ENCODE measurements at places on chromosomes 11 and 22.
A peak's percentile ranks its signal among the peaks of the same experiment; 100 is the strongest.

DNA sequence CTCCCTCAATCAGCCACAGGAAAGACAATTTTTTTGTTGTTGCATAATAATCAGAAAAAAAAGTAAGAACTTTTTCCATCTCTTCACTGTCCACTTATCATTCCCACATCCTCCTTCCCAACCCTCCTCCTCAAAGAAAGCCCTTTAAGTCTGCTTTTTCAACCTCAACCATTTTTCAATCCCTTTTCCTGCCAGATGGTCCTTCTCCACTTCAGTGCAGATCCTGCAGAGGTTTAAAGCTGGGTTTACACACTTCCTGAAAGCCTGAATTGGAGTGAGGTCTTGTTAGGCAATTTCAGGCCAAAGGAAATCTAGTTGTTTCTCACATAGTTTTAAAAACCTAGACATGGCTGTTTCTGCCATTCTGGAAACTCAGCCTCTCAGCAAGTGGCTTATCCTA is 78.3 kb downstream of the RPL27A start:
- DNase-seq = no peak

DNA sequence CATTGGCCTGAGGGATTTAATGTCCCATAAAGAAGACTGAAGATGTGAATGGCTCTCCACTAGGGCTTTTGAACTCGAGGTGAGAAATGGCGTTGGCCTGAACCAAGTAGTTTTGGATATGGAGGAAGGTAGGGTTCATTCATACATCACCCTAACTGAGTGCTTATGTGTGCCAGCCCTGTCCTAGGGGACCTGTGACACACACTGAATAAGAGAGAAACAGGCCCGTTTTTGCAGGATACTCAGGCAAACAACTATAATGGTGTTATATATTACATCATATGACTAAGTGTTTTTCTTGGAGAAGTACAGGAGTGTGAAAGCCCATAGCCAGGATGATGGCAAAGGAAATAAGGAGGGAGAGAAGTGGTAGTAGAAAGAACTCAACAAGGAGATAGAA is 368.1 kb downstream of the TMEM135 start:
- no peak for DNase-seq

DNA sequence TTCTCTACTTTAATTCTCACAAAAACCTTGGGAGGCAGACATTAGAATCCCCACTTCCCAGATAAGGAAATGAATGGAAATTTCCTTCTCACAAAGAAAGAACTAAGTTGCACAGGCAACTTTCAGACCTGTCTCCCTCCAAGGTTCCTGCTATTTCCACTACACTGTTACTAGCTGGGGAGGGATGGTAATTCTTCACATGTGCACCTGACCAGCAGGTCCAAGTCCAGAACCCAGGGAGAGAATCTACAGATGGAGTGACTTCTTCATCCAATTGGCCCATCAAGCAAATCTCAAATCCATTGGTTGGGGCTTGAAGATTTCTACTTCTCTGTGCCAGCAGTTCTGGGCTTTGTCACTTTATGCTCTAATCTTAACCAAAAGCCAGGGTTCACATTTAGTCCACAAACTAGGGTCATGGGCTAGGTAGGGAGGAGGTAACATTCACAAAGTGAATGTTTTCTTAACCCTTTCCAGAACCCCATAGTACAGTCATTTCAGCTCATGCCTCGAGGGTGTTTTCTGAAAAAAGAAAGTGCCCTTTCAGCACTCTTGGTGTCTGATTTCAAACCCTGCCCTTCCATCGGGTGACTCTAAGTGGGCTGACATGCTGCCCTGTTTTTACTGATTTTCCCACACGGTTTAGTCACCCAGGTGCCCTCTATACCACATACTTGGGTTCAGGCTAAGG is 2.7 kb downstream of the POU2AF1 start:
- DNase-seq = no peak

DNA sequence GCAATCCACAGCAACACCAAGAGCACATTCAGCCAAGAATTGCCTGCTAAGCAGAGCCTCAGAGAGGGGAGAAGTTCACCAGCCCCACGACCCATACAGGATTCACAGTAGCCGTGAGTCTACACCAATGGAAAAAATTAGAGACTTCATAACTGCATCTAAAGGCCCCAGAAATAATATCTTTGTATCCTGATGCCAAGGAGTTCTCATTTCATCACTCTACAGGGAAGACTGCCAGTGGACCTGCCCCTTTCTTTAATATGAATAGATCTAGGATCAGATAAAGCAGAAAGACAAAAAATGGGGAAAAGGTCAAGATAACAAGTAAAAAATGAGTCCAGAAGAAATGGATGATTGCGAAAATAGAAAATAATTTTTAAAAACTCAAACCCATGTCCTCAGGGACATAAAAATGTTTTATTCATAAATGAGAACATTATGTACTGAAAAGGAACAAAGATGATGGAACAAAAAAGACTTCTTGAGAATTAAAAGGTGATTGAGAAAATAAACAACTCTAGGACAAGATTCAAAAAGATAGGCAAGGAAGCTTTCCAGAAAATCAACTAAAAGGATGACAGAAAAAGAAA is 9.5 kb downstream of the APOL3 start:
- no peak for DNase-seq

GRCh38 chr11:70467201-70468085 is 69.1 kb downstream of the CTTN start:
- peak; percentile 91 for DNase-seq

- no peak for DNase-seq
Observed at GRCh38 chr22:38077595-38077994, 6.4 kb downstream of the SLC16A8 start.

DNA sequence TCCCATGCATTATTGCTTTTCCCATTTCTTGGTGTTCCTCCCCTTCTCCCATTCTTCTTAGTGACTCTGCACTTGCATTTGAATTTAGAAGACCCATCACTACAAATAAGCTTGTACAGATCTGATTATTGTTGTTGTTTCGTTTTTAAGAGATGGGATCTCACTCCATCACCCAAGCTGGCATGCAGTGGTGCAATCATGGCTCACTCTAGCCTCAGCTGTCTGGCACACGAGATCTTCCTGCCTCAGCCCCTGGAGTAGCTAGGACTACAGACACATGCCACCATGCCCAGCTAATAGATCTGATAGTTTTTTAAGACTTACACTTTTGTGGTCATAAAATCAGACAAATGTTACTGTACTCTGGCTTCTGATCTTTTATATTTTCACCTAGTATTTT is 252.1 kb downstream of the DDX10 start:
- no peak for DNase-seq

- no peak for DNase-seq
Observed at GRCh38 chr11:15969701-15970329, 386.5 kb downstream of the SOX6 start.

- no peak for DNase-seq
Observed at GRCh38 chr22:36332623-36333332, 55.0 kb downstream of the MYH9 start.

DNA sequence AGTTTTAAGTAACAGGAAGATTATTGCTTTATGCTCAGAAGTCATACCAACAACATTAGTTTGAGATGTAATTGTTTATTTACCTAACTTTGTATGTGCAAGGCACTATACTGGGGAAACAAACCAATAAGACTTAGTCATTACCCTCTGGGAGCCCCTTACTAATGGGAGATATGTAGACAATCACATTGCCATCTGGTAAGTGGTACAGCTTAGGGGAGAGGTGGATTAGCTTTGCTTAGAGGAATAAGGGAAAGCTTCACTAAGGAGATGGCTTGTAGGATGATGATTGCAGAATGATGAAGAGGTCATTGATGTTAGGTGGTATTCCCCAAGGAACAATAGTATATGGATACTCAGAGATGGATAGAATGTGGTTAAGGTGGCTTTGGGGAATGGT is 17.5 kb downstream of the EMSY start:
- DNase-seq = no peak

DNA sequence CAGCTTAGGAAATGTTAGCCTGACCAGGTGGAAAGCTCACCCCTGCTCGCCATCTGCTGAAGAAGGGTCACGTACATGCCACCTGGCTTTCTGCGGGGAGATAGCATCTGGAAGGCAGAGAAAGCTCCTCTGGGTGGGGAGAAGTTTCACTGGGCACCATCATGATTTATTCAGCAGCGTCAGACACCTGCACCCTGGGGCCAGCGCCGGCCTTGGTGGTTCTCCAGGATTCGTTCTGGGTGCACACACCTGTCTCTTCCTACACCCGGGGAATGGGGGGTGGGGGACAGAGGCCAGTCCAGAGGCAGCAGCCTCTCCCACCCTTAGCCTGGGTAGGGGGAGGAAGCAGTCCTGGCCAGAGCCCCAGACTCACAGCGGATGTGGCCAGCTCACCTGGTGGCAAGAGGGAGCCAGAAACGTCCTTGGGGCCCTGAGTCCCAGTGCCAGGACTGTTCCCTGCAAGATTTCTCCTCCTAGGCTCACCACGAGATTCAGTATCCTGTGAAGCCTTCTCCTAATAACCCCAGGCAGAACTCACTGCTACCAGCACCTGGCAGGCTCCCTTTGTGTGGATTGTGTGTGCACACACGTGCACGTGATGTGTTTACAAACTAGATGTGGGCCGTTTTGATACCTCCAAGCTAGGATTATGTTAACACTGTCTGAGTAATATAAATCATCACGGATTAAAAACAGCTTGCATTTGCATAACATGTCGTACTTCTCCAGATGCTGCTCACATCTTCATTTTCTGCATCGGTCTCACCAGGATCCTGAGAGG is 17.3 kb upstream of the RASD2 start:
- no peak for DNase-seq

DNA sequence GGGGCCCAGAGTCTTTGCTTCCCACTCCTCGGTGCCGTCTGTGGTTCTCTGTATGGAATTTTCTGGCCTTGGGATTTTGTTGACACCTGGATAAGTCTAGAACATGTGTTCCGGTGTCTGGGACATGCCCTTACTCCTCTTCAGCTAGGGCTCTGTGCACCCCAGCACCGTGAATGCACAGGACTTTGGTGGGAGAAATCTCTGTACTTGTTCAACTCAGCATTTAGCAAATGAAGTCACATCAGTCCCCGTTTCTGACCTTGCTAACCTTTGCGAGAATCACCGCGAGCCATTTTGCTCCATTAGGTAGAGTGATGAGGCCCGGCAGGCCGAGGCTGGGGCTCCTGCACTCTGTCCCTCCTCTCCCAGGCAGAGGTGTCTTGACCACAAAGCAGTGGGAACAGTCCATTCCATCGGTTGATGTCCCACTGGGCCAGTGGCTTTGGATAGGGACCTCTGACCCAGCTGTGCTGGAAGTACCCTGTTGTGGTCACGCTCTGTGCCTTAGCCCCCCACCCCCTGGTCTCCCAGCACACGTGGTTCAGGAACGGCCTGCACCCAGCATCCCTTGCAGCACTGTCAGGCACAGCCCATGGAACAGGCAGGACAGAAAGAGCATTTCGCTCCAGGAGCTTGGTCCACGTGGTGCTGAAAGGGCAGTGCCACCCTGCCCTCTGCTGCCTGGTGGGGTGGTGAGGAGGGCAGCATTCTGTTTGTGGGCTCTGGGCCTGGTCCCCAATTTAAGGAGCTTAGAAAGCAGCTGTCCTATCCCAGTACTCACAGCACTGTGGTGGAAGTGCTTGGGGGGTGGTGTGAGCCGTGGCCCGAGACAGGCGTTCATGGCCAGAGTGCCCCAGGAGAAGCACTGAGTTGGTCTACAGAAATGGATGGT is 73.4 kb downstream of the MED15 start:
- no peak for DNase-seq

DNA sequence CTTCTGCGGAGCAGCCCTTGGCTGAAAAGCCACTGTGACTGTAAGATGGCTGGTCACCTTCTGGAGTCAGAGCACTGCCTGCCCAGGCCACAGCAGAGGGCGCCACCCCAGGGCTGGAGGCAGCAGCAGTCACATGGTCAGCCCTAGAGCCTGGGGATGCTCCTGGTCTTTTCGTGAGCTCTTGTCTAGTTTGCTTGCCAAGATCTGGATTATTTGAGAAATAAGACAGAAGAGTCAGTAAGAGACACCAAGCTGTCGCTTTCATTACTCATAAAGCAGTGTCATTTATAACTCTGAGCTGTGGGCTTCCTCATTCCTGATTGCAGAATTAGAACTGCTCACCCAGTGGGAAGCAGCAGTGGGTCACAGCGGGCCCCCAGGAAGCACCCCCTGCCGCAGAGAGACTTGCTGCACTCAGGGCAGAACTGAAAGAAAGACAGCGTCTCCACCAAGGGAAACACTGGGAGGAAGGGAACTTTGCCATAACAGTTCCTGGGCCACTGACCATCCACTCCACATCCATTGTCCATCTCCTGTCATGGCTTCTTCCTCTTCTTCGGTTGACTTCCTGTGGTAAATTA is 56.7 kb downstream of the PPP6R2 start:
- DNase-seq = peak; percentile 81

DNA sequence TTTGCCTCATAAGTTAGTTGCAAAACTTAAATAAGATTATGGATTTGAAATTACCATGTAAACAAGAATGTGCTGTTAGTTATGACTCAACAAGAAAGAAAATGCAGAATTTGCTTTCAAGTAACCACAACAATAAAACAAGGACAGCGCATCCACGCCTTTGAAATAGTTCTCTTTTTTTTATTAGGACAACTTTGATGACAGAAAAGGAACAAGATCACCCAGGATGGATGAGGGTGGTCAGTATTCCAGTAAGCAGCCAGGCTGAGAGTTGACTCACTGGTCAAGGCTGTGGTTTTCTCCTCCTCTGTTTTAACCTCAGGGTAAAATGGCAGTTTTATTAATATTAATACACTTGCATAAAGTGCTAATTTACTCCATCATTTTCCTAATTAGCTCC is 544.4 kb downstream of the OPCML start:
- no peak for DNase-seq

DNA sequence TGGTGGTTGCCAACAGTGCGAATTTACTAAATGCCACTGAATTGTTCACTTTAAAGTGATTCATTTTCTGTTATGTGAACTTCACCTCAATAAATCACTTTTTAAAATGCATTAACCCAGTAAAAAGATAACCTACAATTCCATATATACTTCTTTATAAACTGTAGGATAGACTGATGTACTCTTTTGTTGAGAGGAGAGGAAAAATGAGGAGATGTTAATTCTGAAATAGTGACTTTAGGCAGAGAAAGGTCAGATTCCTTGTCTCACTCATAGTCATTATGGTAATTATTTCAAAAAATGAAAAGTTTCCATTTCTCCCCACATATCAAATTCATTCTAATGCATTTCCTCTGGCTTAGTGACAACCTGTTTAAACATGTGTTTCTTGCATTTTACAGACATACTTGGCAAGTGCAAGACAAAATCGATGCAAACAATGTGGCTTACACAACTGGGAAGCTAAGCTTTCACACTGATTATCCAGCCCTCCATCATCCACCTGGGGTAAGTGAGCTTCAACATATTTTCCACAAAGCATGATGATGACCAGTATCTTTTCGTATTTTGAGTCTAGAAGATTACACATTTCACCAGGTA is 74.5 kb downstream of the BBOX1 start:
- DNase-seq = no peak

- DNase-seq = no peak
Observed at GRCh38 chr11:67002297-67002913, 20.5 kb upstream of the SYT12 start.

DNA sequence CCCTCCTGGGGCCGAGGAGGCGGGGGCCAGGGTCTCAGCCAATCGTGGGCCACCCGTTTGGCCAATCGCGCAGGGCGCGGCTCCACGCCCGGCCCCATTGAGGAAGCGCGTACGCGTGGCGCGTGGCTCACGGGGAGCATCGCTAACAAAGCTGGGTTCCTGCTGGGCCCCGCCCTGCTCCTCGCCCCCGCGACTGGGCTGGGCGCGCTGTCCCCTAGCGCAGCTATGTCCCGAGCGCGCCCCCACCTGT is 614 bp upstream of the ASCL2 start:
- no peak for DNase-seq

- DNase-seq = no peak
Observed at GRCh38 chr11:123202155-123203151, 7.4 kb upstream of the CLMP start.
